Mesothelial cell of epicardium (in vitro differentiated cells): ENCODE measurements at places on chromosomes 2 and 18. TPM values are rescaled to one million over a fixed set of nuclear protein-coding genes. Genes with fewer than 3 reads are reported as not detected.

GRCh38 chr2:158189526-158189925, 87.8 kb downstream of the UPP2 start:
- no peak for DNase-seq

DNA sequence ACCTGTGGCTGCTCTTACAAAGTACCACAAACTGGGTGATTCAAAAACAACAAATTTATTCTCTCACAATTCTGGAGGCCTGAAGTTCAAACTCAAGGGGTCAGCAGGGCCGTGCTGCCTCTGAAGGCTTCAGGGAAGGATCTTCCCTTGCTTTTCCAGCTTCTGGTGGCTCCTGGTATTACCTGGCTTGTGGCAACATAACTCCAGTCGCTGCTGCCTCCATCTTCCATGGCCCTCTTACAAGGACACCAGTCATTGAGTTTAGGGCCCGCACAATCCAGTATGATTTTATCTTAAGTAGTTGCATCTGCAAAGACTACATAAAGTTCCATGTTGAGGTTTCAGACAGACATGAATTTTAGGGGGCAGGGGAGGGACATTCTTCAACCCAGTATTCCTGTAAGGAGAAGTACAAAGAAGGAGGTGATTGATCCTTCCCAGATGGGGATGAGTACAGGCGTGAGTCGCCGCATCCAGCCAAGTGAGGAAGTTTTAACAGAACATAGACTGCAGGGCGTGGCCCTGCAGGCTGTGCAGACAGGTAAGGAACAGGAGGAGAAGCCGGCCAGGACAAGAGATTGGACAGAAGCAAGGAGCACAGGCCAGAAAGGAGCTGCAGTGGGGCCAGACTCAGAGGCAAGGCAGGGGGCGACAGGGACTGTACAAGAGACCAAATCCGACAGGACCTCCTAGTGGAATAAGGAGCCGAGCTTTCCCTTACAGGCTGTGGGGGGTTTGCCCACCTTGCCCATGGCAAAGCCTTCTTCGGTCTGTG, 44.4 kb upstream of the BZW1 start:
- no peak for DNase-seq

- DNase-seq, result no peak
Observed at GRCh38 chr2:133110201-133110600, 440.2 kb upstream of the LYPD1 start.

DNA sequence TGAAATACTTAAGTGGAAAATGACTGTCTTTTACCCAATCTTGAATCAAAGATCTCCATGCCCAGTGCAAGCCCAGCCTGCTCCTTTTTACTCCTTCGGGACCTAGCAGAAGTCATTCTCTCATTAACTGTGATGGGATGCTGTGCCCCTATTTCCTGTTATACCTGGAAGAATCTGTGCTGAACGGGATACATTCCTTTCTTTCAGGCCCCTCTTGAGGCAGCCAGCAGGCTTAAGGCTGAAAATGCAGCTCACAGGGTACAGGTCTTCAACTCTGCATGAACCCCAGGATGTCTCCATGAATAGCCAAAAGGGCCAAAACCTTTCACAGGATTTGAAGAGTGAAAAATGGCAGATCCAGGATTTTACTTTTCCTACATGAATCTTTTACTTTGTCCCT, 784.8 kb upstream of the KLHL29 start:
- DNase-seq, result no peak

GRCh38 chr2:174945601-174946260, 59.5 kb downstream of the CHN1 start:
- no peak for DNase-seq

GRCh38 chr18:46555724-46556123, 101.3 kb downstream of the LOXHD1 start:
- DNase-seq, result no peak

DNA sequence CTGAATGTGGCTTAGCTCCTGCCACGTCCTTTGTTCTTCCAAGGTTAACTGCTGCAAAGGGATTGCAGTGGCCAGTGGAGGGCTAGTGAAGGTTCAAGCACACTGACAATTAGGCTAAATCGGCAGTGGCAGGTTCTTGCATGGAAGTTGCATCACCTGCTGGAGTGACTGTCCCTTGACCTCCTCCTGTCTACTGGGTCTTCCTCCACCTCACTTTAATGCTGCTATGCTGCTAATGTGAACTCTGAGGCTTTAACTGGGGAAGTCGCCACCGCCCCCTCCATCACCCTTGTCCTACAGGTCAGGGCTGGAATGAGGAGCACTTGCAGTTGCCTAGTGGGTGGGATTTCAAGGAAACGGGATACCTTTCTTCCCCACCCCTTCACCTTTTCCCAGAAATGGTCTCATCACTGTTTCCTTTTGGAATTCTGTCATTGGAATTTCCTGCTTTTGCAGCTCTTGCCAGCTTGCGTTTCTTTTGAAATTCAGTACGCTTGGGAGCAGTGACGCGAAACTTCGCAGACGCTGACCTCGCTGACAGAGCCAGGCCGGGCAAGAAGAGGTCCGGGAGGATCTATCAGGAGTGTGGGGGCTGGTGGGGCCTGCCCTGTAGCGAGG, 150.3 kb downstream of the SH3RF3 start:
- no peak for DNase-seq

DNA sequence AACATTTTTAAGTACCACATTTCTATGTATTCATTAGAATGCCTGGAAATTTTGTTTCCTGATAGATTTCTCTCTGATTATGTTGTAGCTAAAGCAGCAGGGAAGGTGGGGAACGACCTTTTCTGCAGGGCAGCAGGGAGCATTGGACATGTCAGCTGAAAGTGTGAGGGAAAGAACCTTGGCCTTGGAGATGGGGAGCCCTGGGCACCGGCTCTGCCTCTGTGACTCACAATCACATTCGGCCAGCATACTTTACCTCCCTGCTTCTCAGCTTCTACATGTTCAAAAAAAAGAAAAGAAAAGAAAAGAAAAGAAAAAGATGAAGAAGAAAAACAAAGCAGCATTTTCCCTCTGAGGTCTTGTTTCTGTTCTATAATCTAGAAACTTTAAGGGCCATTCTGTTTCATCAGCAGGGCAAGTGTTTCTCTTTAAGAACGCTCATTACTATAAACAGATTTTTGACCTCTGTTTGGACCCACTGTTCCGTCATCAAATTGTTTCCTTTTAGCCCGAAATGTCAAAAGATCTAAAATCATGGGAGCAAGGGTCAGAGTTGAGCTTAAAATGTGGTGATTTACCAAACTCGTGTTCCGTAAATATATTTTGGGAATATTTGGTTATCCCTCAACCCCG, 27.9 kb downstream of the SETBP1 start:
- no peak for DNase-seq

DNA sequence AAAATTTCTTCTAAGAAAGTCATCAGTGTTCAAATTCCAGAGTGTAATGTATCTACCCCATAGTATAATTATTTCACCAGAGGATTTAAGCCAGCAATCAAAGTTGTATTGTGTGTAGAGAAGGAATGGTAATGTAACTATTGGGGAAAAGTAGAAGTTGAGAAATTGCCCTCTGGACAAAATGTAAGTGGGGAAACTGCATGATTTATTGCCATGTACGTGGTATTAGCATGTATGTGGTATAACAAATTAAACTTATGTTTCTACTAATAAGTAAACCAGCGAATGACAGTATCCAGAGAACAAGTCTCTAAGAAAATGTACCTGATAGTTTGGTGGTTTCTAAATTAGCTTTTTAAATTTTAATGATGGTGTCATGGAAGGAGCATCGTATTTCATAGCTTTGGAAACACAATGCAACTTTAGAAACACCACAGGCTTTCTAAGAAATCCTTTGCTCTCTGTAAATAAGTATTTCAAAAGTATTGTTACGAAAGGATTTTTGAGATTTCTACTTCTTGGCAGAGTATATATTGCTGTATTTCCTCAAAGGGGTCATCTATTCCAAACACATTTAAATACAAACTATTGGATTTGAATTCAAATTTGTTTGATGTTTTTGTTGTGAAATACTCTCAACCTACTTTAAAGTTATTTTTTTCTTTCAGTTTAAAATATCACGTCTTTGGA, 1018.9 kb upstream of the ZEB2 start:
- no peak for DNase-seq

DNA sequence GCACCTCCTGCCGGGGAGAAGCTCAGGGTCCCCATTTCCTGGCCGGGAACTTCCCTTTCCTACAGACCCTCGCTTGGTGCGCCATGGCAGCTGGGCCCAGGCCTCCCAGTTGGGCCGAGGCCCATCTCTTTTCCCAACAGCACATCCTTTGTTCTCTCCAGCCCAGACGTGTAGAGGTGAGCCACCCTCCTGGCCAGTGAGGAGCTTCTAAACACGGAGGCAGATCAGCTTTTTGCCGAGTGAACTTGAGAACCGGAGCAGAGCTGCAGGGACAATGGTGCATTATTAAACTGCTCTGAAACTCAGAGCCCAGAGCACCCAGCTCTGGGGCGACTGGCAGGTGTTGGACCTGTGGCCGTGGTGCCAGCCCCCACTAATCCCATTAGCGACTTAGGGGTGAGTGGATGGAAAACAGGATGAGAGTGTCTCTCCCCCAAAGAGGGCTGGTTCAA, 25.4 kb downstream of the SH3BP4 start:
- DNase-seq, result no peak

GRCh38 chr2:215507136-215507535, 71.3 kb upstream of the FN1 start:
- no peak for DNase-seq

DNA sequence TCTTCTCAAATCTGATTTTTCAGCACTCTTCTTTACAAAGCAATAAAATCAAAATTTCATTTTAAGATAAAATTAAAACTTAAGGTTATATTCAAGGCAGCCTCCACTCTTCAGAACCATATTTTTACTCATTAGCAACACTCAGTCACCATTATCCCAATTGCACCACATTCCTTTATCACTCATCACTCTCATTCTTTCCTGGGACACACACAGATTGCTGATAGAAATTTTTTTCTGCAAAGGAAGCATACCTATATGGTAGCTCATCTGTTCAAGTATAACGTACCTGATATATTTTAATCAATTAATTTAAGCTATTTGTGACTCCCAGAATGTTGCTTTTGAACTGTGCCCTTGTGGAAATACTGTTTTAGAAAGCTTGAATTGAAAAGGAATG, 1559.3 kb upstream of the ZEB2 start:
- DNase-seq, result no peak

DNA sequence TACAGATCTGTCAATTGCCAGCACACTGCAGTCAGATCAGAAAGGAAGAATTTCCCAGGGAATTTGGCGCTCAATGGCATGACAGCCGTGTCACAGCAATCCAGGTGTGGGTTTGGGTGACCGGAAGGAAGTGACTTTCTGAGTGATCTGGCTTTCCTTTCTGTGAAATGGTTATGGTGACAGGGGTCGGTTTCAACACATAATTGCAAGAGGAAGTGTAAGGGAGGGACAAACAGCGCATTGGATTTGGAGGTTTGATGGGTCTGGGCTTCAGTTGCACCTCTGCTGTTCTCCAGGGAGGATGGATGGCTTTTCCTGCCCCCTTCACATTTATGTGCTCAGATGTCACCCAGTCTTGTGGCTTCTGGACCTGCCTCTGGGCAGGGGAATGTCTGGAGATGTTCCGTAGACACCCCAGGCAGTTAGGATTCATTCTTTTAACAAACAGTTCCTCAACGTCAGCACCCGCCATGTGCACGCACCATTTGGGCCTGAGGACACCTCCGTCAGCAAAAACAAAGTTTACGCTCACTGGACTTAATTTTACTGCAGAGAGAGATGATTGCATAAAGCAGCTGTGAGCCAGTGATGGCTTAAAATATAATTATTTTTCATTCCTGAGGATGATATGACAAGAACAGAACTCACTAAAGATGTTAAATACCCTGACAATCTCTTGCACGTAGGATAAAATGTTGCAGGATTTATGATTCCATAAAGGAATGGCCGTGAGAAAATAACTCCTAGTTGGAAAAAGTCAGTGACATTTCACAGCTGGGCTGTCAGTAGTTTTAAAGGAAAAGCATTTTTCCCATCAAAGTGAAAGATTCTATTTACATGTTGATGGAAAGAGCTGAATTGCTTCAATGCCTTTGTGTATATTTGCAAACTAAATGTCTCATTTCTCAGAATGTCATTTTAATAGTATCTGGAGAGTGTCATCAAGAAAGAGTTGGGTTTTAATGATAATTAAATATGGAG, 36.9 kb downstream of the MBP start:
- DNase-seq, result no peak

DNA sequence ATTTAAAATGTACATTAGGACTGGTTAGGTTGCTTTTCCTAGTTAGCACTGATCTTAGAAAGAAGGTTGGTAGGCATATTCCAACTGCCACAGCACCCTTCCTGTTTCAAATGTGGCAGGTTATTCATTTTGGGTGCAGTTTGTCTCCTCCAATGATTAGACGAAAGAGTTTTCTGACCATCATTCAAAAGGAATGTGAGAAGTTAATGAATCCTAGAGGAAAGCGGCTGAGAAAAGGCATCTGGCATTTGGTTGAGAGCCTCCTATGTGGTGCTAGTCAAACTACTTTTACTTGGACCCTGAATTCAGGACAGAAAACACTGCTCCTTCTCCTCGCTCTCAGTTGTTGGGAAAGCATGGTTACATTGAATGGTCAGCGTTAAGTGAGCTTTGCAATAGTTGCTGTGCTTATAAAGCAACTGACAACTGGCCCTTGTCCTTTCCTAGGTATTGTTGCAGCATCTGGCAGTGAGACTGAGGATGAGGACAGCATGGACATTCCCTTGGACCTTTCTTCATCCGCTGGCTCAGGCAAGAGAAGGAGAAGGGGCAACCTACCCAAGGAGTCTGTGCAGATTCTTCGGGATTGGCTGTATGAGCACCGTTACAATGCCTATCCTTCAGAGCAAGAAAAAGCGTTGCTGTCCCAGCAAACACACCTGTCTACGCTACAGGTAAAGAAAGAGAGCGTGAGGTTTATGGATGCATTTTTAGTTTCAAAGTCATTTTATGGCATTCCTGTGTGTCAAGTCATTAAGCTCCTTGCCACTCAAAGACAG, 6.1 kb downstream of the TGIF1 start:
- no peak for DNase-seq

DNA sequence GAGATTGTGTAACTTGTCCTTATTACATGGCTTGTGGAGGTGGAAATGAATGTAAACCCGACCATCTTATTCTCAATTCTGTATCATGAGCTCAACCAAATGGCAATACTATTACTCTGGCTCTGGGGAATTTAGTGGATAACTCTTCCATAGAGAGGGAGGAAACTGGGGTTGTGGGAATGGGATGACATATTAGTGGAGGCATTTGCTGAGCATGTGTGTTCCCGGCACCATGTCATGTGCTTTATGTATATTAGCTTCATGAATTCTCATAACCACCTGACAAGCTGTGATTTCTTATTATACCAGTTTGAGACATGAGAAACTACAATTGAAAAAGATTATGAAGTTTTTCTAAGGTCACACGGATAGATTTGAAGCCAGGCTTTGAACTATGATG, 112.8 kb upstream of the TMEFF2 start:
- no peak for DNase-seq

- DNase-seq, result no peak
Observed at GRCh38 chr2:65050931-65051330, 5.3 kb upstream of the CEP68 start.

GRCh38 chr2:150088538-150088937, 398.9 kb downstream of the RND3 start:
- no peak for DNase-seq

RNF138 gene
- 28.5 to 37.9 TPM (median 31.9 TPM) in 3 replicates for total RNA-seq

NLRC4 gene
- not detected in 3 replicates for total RNA-seq

CHRNG gene
- 0.11 TPM in 1 of 3 replicates, not detected in the others for total RNA-seq

NGEF gene
- 0.51 to 1.3 TPM (median 1.3 TPM) in 3 replicates for total RNA-seq

UGT1A10 gene
- total RNA-seq, result not detected in 3 replicates

EPB41L5 gene
- 43.4 to 43.9 TPM (median 43.4 TPM) in 3 replicates for total RNA-seq

REG3G gene
- not detected in 3 replicates for total RNA-seq

MSTN gene
- total RNA-seq, result 0.20 to 0.29 TPM (median 0.22 TPM) in 3 replicates

FRZB gene
- 12.1 to 13.0 TPM (median 12.6 TPM) in 3 replicates for total RNA-seq

CNTNAP5 gene
- 0.22 to 1.1 TPM (median 0.29 TPM) in 3 replicates for total RNA-seq
